ENCODE measurements at places on chromosomes 4 and X. TPM values are rescaled to one million over a fixed set of nuclear protein-coding genes. Genes with fewer than 3 reads are reported as not detected.

Gene LIAS
- polyA plus RNA-seq, result 15.8 TPM

Gene ADAMTS3
- polyA plus RNA-seq, result 0.42 TPM

Gene SMC1A
- 13.6 TPM for polyA plus RNA-seq

Gene ARX
- polyA plus RNA-seq, result not detected

Gene TSPAN7
- 20.2 TPM for polyA plus RNA-seq

Gene WAS
- 1.5 TPM for polyA plus RNA-seq

Gene SPIN4
- polyA plus RNA-seq, result 0.67 TPM

Gene S100P
- 0.19 TPM for polyA plus RNA-seq

DNA sequence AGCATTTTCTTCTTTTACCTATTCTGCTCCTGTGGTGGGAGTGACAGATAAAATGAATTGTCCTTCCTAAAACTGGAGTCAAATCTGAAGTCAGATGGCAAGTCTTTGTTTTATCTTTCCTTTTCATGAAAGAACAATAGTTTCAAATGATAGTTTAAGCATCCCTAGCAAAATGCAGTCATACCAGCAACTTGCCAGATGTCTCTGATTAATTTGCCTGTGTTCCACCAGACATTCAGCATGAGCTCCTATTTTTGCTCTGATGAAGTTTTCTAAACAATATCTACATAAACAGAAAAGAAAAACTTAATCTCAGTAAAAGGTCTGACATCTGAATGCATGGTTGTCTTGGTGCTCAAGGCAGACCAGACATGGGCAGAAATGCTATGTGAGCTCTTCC, 15.2 kb downstream of the PRKG2 start:
- DNase-seq, result no peak
- H3K27ac ChIP-seq, result no peak overlapping the region
- H3K27me3 ChIP-seq, result no peaks in the 10 kb centered on the region
- no peak overlapping the region for H3K4me3 ChIP-seq
- H3K4me1 ChIP-seq, result no peaks in the 10 kb centered on the region

DNA sequence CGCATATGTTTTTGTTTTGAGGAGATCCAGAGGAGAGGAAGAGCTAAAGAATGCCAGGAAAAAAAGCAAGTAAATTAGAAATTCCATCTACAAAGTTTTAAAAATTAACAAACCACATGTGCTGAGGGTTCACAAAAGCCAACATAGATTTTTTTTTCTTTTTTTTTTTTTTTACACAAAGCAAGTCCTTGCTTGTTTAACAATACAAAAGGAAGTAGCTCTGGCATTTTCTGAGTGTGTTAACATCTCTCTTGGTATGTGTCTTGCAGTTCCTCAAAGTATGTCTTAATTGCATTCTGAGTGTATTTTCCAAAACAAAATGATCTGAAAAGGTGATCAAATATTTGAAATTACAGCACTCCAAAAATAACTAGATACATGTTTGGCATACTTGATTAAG, 1682.7 kb upstream of the AGA start:
- no peak overlapping the region for H3K27ac ChIP-seq
- DNase-seq, result no peak
- no peak overlapping the region for H3K4me3 ChIP-seq
- H3K4me1 ChIP-seq, result no peaks in the 10 kb centered on the region
- no peaks in the 10 kb centered on the region for H3K27me3 ChIP-seq
- H3K36me3 ChIP-seq, result no peaks in the 10 kb centered on the region

- H3K27me3 ChIP-seq, result no peaks in the 10 kb centered on the region
- H3K27ac ChIP-seq, result no peak overlapping the region
- no peaks in the 10 kb centered on the region for H3K4me1 ChIP-seq
- no peak for DNase-seq
Observed at GRCh38 chr4:21728304-21728703, 220.3 kb downstream of the KCNIP4 start.

- H3K36me3 ChIP-seq, result no peaks in the 10 kb centered on the region
- H3K4me3 ChIP-seq, result no peak overlapping the region
- no peaks in the 10 kb centered on the region for H3K4me1 ChIP-seq
- DNase-seq, result no peak
- no peak overlapping the region for H3K27ac ChIP-seq
Observed at GRCh38 chr4:89379511-89380044, 72.0 kb upstream of the GPRIN3 start.

DNA sequence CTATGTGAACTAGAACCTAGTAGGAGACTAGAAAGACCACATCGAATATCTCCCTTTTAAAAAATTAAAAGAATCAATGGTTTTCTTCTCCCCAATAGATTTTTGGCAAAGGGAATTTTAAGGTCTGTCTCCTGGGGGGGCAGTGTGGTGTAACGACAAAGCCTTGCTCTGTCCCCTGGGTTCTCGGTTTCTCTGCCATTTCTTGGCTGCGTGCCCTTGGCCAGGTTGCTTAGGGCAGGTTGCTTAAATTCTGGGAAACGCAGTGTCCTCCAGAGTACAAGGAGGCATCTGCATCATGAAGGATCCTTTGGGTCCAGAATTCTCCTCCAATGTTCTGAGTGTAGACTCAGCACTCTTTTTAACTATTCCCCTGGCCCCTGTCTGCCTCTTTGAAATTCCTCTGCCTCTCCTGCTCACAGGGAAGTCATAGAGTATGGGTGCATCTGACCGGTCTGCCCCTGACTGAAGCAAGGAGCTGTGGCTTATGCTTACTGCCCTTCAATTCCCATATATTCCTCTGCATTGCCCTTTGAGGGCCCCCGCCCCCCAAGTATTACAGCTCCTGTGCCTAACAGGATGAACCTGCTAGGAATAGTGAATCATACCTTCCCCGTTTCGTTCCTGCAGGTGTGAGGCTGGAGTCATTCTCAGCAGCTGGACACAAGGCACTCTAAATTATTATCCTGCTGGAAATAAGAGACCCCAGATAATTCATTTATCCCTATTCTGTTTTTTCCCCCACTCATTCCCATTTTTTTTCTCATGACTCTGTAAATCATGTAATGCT, 2.2 kb downstream of the KIT start:
- H3K27ac ChIP-seq, result no peak overlapping the region
- H3K27me3 ChIP-seq, result peaks cover 4% of the 10 kb centered on the region
- peaks cover 29% of the 10 kb centered on the region for H3K4me1 ChIP-seq
- H3K4me3 ChIP-seq, result peak overlapping the region; percentile 68
- DNase-seq, result no peak

GRCh38 chr4:171924746-171925376, 111.7 kb downstream of the GALNTL6 start:
- H3K27me3 ChIP-seq, result no peaks in the 10 kb centered on the region
- no peaks in the 10 kb centered on the region for H3K36me3 ChIP-seq
- no peak overlapping the region for H3K4me3 ChIP-seq
- H3K4me1 ChIP-seq, result no peaks in the 10 kb centered on the region

GRCh38 chr4:137470806-137471205, 61.5 kb downstream of the PCDH18 start:
- no peaks in the 10 kb centered on the region for H3K4me1 ChIP-seq
- no peak for DNase-seq
- no peaks in the 10 kb centered on the region for H3K27me3 ChIP-seq
- no peaks in the 10 kb centered on the region for H3K36me3 ChIP-seq

- peak; percentile 50 for DNase-seq
- H3K27ac ChIP-seq, result peak overlapping the region; percentile 32
- no peaks in the 10 kb centered on the region for H3K27me3 ChIP-seq
- H3K36me3 ChIP-seq, result no peaks in the 10 kb centered on the region
- peaks cover 30% of the 10 kb centered on the region for H3K4me1 ChIP-seq
Observed at GRCh38 chr4:41590591-41590990, 52.6 kb downstream of the LIMCH1 start.

- H3K27me3 ChIP-seq, result no peaks in the 10 kb centered on the region
- peaks cover 55% of the 10 kb centered on the region for H3K36me3 ChIP-seq
- DNase-seq, result no peak
- H3K4me3 ChIP-seq, result no peak overlapping the region
- H3K27ac ChIP-seq, result no peak overlapping the region
Observed at GRCh38 chr4:4426511-4427120, 39.7 kb downstream of the NSG1 start.

GRCh38 chr4:2059726-2060602, 837 bp downstream of the NAT8L start:
- H3K27ac ChIP-seq, result no peak overlapping the region
- H3K4me1 ChIP-seq, result no peaks in the 10 kb centered on the region
- no peaks in the 10 kb centered on the region for H3K36me3 ChIP-seq
- H3K27me3 ChIP-seq, result peaks cover 39% of the 10 kb centered on the region
- H3K4me3 ChIP-seq, result no peak overlapping the region

DNA sequence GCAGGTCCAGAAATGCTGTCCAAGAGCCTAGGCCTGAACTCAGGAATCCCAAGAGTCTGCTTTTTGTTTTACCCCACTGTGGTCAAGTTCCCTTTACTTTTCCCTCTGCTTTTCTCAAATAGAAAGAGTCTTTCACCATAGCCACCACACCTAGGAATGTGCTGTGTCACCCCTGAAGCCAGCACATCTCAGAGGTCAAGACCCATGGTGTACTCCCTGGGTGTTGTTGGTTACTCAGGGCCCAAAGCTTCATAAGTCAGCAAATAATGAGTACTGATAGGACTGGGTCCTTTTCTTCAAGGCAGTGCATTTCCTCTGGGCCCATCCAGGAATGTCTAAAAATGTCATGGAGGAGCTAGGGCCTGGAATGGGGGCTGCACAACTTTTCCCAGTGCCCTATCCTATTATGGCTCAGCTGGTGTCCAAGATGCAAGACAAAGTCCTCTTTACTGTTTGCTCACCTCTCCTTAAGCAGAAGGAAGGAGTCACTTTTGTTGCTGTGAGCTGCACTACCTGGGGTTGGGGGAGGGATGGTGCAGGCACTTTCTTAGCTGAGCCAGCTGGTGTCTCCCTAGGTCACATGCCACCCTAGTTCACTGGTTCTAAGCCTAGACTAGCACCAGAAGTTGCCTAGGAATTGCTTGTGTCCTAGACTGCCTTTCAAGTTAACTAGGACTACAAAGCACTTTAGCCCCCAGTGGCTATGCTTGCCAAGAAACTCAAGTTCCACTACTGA, 62.4 kb upstream of the RXFP1 start:
- H3K4me3 ChIP-seq, result no peak overlapping the region
- no peak overlapping the region for H3K27ac ChIP-seq
- no peak for DNase-seq
- no peaks in the 10 kb centered on the region for H3K4me1 ChIP-seq

GRCh38 chrX:149541521-149542047, 772 bp downstream of the EOLA1 start:
- peak overlapping the region; percentile 95 for H3K27ac ChIP-seq
- no peak for DNase-seq
- no peaks in the 10 kb centered on the region for H3K4me1 ChIP-seq
- H3K27me3 ChIP-seq, result no peaks in the 10 kb centered on the region
- H3K4me3 ChIP-seq, result peak overlapping the region; percentile 69
- no peaks in the 10 kb centered on the region for H3K36me3 ChIP-seq

- H3K36me3 ChIP-seq, result no peaks in the 10 kb centered on the region
- H3K4me1 ChIP-seq, result peaks cover 7% of the 10 kb centered on the region
- H3K4me3 ChIP-seq, result no peak overlapping the region
- no peak for DNase-seq
- H3K27ac ChIP-seq, result peak overlapping the region; percentile 65
Observed at GRCh38 chr4:150006197-150006596, 72.0 kb upstream of the DCLK2 start.

GRCh38 chr4:134018846-134019245, 182.7 kb downstream of the PABPC4L start:
- no peak overlapping the region for H3K27ac ChIP-seq
- no peak for DNase-seq
- no peaks in the 10 kb centered on the region for H3K36me3 ChIP-seq
- no peaks in the 10 kb centered on the region for H3K27me3 ChIP-seq

GRCh38 chrX:21990832-21991231, 41.3 kb upstream of the PHEX start:
- no peak overlapping the region for H3K4me3 ChIP-seq
- no peaks in the 10 kb centered on the region for H3K27me3 ChIP-seq
- no peaks in the 10 kb centered on the region for H3K4me1 ChIP-seq
- peaks cover 9% of the 10 kb centered on the region for H3K36me3 ChIP-seq
- no peak overlapping the region for H3K27ac ChIP-seq
- DNase-seq, result no peak

DNA sequence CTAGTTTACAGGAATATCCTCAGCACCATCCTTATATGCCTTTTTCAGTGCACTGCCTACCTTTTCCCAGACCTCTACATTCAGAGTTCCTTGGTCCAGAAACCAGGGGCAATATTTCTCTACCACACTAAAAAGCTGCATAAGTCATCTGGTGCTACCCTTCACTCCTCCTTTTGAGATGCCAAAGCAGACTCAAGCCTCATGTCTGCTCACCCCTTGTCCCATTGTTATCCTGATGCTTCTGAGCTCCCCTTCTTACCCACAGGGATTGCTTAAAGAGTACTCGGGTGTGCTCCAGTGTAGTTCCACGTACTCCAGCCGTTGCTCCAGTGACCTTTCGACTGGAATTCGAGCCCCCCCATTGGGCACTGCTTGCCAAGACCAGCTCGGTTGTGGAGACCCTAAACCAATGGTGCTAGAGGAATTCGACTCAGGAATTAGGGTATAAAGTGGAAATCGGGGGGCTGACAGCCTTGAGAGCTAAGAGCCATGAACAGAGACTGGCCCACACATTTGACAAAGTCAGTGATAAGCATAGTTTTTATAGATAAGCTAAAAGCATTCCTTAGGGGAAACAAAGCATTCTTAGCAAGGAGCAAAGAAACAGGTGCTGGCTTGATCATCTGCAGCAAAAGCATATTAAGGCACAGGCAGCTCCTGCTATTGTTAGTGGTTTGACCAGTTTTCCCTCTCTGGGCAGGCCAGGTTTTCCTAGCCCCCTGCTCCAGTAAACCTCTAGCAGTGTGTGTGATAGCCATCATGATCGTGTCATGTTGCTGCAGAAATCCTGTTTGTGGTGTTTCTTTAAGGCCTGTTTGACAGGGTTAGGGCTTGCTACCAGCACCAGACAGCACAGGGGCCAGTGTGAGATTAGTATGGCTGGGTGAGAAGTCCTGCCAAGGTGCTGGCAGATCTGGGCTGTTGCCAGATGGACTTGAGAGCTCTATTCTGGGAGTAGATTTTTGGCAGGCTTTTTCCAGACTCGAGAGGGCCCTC, 57.5 kb upstream of the WDR1 start:
- peak; percentile 73 for DNase-seq
- H3K27me3 ChIP-seq, result no peaks in the 10 kb centered on the region
- no peak overlapping the region for H3K4me3 ChIP-seq
- peak overlapping the region; percentile 84 for H3K27ac ChIP-seq

- no peaks in the 10 kb centered on the region for H3K27me3 ChIP-seq
- H3K36me3 ChIP-seq, result peaks cover 25% of the 10 kb centered on the region
- no peak for DNase-seq
- peaks cover 59% of the 10 kb centered on the region for H3K4me1 ChIP-seq
- peak overlapping the region; percentile 26 for H3K4me3 ChIP-seq
- H3K27ac ChIP-seq, result peak overlapping the region; percentile 96
Observed at GRCh38 chr4:184383497-184384055, 90.8 kb downstream of the IRF2 start.

- H3K4me3 ChIP-seq, result peak overlapping the region; percentile 42
- no peak overlapping the region for H3K27ac ChIP-seq
- H3K27me3 ChIP-seq, result no peaks in the 10 kb centered on the region
- no peaks in the 10 kb centered on the region for H3K36me3 ChIP-seq
- DNase-seq, result peak; percentile 69
Observed at GRCh38 chr4:2402048-2402842, 16.2 kb downstream of the ZFYVE28 start.

- H3K4me1 ChIP-seq, result no peaks in the 10 kb centered on the region
- no peak overlapping the region for H3K27ac ChIP-seq
- H3K36me3 ChIP-seq, result no peaks in the 10 kb centered on the region
- no peaks in the 10 kb centered on the region for H3K27me3 ChIP-seq
Observed at GRCh38 chr4:181971411-181971810, 271.8 kb upstream of the TENM3 start.

GRCh38 chrX:18961686-18962085, 22.2 kb downstream of the PHKA2 start:
- no peaks in the 10 kb centered on the region for H3K36me3 ChIP-seq
- peaks cover 5% of the 10 kb centered on the region for H3K4me1 ChIP-seq
- no peak for DNase-seq
- H3K4me3 ChIP-seq, result no peak overlapping the region

- H3K4me3 ChIP-seq, result peak overlapping the region; percentile 71
- peak overlapping the region; percentile 99 for H3K27ac ChIP-seq
- peaks cover 67% of the 10 kb centered on the region for H3K4me1 ChIP-seq
- no peaks in the 10 kb centered on the region for H3K36me3 ChIP-seq
- H3K27me3 ChIP-seq, result no peaks in the 10 kb centered on the region
Observed at GRCh38 chr4:184473499-184474262, 669 bp downstream of the IRF2 start.
